Head of caudate nucleus (tissue), 42 donors: ENCODE measurements at places on chromosomes 5 and 9.

DNA sequence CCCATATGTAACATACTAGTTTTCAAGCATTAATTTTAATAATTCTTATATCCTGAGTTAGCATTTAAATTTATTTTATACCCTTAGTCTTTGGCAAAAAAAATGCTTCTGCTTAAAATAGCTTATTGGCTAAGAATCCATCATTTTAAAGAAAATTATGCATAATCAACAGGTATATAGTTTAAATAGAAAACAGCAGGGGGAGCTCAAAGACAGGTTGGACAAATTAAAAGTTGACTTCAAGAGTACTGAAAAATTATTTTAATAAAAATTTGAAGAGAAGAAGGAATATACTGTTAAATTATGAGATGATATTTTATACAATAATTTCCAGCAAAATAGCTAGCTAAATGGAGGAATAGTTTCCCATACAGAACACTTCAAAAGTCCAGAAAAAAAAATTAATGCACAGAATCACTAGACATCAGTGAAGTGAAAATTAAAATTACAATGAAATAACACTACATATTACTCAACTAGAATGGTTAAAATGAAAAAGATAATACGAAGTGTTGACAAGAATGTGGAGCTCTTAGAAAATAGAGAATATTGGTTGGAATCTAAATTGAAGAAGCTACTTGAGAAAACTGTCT lies 387.1 kb downstream of the PDE4D start:
- DNase-seq, result no peak

DNA sequence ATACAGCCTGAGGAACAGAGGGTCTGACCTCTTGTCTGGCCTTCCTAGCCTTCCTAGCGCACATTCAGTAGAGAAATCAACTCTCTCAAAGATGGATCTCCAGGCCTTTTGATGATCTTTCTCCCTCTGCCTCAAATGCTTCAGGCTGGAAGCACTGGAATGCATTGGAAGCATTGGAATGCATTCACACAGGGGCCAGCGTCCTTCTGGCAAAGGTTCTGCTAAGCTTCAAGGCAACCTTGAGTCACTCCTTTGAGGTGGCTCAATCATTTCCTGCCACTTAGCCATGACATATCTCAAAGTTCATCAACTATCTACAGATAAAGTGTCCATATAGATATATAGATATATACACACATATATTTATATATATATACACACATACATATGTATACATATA lies 42.9 kb downstream of the OR2K2 start:
- DNase-seq, result no peak

DNA sequence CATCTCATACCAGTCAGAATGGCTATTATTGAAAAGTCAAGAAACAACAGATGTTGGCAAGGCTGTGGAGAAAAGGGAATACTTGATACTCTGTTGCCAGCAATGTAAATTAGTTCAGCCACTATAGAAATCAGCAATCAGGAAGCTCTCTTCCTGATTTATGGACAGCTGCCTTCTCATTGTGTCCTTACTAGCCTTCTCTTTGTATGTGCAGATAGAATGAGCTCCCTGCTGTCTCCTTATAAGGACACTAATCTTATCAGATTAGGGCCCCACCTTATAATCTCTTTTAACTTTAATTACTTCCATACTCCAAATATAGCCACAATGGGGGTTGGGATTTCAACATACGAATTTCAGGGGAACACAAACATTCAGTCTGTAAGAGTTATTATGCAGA lies 38.0 kb downstream of the KCNV2 start:
- no peak for DNase-seq

DNA sequence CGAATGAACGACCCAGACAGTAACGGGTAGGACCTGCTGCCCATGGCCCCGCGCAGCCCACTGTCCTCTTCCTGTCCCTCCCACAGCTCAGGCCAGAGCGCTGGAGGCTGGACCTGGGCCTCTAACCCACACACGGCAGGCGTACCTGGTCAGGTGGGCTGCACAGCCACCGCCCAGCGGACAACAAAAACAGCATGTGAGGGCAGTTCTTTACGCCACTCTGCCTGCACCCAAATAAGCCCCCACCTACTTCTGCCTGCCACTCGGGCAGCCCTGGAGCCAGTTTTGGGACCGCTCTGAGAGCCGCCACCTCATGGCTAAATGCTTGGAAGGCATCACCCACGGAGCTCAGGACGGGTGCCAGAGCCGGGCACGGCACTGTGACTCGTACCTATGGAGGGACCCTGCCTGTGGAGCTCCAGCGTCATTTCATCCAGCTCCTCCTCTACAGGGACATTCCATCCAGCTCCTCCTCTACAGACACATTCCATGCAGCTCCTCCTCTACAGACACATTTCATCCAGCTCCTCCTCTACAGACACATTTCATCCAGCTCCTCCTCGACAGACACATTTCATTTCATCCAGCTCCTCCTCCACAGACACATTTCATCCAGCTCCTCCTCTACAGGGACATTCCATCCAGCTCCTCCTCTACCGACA lies 18.9 kb downstream of the CLPTM1L start:
- no peak for DNase-seq

GRCh38 chr5:165188556-165189175 lies 1683.2 kb downstream of the MAT2B start:
- DNase-seq, result no peak

DNA sequence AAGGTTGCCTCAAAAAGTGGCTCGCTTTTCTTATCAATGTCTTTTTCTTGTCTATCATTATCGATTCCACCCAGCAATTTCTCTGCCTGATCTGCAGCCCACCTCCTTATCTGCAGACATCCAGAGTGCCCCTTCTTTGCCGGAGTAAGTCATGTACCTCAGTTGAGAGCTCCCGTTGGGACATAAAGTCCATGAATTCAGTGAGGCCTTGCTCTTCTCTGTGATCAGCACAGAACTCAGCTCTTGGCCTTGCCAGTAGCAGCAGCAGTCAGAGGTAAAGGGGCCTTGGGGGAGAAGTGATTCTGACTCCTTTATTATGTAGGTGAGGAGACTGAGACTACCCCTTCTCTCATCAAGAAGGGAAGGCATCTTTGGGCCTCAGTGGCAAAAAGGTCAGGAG lies 24.9 kb upstream of the DCAF12 start:
- DNase-seq, result no peak

- no peak for DNase-seq
Observed at GRCh38 chr5:2001300-2001699, 118.6 kb upstream of the IRX4 start.

GRCh38 chr5:61085885-61086284 lies 76.4 kb downstream of the SMIM15 start:
- no peak for DNase-seq

- DNase-seq, result no peak
Observed at GRCh38 chr9:85427772-85428171, 314.0 kb downstream of the AGTPBP1 start.
